Omental fat pad (tissue), 4 donors: ENCODE measurements at places on chromosomes 2 and 18. TPM values are rescaled to one million over a fixed set of nuclear protein-coding genes. Genes with fewer than 3 reads are reported as not detected.

- no peak for DNase-seq
Measured at GRCh38 chr2:145157036-145157675, 637.2 kb upstream of the ZEB2 start.

GRCh38 chr2:179195141-179195540, 69.5 kb downstream of the SESTD1 start:
- no peak for DNase-seq

The TWIST2 gene
- total RNA-seq, result 90.8 TPM

The LAMA1 gene
- total RNA-seq, result 2.2 TPM

The CCDC121 gene
- 1.2 TPM for total RNA-seq
